NCI-H1930 (cell line): ENCODE measurements at places on chromosomes 7 and 10.
A peak's percentile ranks its signal among the peaks of the same experiment; 100 is the strongest.

DNA sequence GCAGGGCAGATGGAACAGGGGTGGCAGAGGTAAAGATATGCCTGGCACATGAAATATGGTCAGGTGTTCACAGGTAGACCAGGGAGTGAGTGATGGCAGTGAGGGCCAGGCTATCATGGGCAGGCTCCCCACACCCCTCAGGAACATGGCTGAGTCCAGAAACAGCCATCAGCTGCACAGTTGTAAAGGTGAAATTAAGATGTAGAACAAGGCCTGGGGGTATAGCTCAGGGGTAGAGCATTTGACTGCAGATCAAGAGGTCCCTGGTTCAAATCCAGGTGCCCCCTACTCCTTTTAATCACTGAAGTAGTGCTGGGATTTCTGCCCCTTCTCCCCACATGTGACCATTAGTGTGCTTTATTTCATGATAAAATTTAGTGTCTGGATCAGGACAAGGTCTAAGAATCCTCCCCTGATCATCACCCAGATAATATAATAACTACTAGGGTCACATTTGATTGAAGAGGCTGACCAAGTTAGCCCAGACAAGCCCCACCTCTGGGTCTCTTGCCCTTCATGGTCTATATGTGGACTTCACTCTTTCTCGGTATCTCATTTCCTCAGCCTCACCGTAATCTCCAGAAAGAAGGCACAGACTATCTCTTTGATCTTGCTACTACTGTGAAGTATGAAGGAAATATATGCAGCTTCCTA is 69.0 kb downstream of the ZNF783 start:
- no peak for DNase-seq

DNA sequence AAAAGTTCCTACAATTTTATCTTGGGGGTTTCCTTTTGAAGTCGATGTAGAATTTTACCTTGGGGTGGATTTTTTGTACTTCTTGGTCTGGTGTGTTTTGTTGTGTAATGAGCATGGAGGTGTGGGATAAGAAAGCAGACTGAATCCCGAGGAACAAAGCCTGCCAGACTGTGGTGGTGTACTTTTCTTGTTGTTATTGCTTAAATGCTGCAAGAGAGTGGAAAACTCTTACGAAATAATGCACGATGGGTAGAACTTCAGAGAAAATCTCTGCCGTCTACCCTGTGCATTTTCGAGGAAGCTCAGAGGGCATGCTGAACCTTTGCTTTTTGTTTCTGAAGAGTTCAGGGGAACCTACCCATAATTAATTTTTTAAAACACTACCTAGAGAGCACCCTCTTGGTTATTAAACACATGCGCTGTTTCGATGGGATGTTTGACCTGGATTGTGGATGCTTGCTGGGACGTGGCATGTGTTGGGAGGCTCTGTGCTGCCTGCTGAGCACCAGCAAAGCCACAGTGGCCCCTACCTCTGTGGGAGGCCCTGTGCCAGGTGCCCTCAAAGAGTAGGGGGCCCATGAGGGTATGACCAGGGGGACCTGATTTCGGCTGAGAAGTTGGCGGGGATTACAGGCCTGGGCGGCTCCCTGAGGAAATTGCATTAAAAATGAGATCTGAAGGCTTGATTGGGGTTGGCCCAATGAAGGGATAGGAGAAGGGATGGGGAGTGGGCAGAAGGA is 94.1 kb downstream of the TCF7L2 start:
- no peak for DNase-seq

DNA sequence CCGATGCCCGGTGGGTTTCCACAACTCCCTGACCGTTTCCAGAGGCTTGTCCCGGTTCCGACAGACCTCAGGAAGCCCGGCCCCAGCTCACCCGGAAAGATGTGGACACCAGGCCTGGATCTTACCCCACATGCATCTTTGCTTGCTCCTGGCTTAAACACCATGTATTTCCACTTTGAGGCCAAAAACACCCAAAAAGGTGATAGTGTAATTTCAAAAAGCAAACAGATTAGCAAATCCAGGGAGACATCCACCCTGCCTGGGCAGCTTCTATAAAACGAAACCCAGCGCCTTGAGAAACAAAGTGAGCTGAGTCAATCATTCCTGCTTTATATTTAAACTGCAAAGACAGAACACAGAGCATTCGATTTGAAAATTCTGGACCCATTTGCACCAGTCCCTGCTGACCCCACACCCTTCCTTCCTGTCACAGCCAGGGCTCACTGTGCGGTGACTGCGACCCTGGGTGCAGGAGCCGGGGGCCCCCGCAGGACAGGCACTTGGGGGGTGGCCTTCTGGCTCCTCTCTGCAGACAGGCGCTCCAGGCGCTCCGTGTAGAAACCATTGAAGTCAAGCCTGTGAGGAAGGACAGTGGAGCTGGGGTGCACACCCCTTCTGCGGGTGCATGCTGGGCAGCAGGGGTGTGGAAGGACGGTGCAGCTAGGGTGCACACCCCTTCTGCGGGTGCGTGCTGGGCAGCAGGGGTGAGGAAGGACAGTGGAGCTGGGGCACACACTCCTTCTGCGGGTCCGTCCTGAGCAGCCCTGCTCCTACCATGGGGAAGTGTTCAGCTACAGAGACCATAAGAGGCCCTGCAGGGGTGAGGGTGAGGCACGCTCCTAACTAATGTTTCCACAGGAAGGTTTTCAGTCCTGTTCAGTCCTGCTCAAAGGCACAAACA is 2.9 kb upstream of the ADAM8 start:
- DNase-seq, result no peak

DNA sequence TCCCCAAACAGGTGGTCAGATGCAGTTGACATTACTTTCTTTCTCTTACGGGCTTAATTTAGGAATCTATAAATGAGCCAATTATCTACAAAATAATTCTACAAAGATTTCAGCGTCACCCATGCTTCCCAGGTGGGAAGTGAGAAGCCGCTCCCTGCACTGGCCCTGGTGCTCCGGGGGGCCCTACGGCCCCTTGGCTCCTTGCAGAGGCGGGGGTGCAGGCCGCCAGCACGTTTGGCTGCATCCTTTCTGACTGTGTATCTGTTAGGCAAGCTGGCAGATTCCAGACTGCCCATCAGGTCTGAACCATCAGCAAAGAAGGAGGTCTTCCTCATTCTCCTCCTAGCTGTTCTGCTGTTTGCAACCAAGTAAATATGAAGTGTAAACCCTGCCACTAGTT is 16.3 kb downstream of the VWC2 start:
- DNase-seq, result no peak

GRCh38 chr7:93941945-93942344 is 20.4 kb downstream of the GNG11 start:
- DNase-seq, result no peak

GRCh38 chr7:51545131-51545530 is 228.5 kb upstream of the COBL start:
- no peak for DNase-seq

GRCh38 chr7:139044813-139045794 is 9.3 kb upstream of the ZC3HAV1L start:
- no peak for DNase-seq

- DNase-seq, result no peak
Observed at GRCh38 chr10:122132882-122133565, 138.1 kb upstream of the BTBD16 start.

DNA sequence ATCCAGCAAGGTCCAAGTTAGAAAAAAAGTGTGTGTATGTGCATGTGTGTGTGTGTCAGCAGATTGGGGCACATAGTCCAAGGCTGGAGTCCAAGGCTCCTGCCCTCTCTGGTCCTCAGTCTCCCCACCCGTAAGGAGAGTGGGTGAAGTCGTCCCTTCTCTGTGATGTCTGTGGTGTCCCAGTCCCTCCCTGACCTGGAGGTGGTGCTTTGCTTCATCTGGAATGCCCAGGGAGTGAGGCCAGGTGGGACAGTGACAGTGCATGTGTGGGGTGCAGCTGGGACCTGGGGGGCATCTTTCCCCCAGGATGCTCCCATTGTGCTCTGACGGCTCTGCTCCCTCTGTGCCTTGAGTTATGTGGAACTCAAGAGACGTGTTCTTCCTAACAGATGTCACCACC is 18.0 kb downstream of the AQP1 start:
- DNase-seq, result no peak

DNA sequence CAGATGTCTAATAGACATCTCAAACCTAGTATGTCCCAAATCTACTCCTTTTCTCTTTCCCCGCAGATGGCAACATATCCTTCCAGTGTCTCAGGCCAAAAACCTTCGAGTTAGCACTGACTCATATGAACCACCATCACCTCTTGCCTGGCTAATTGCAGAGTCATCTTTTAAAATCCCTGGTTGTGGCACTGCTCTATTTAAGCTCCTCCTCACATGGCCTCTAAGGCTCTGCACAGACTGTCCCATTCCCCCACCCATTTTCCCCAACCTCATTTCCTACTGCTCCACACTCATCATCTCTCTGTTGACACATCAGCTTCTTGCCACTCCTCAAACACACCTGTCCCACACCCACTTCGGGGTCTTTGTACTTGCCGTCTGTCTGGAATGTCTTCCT is 16.8 kb upstream of the HBP1 start:
- no peak for DNase-seq

- no peak for DNase-seq
Observed at GRCh38 chr7:41538810-41539724, 163.8 kb downstream of the INHBA start.

DNA sequence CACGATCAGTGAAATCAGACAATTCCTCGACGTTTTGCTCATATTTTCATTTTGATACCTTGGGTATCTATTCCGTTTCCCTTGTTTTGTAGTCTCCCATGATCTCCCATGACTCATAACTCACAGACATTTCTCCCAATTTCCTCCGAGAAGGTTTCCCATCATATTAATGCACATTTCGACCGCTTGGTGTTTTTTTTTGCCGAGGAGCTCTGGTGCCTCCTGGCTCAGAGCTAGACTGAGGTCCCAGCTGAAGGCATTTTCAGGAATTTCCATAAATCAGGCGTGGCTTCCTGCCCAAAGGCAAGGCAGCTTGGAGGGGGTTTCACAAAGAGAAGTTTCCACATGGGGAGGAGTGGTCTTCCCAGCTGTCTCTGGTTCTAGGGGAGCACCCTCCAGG is 148.2 kb upstream of the TNS3 start:
- DNase-seq, result no peak

DNA sequence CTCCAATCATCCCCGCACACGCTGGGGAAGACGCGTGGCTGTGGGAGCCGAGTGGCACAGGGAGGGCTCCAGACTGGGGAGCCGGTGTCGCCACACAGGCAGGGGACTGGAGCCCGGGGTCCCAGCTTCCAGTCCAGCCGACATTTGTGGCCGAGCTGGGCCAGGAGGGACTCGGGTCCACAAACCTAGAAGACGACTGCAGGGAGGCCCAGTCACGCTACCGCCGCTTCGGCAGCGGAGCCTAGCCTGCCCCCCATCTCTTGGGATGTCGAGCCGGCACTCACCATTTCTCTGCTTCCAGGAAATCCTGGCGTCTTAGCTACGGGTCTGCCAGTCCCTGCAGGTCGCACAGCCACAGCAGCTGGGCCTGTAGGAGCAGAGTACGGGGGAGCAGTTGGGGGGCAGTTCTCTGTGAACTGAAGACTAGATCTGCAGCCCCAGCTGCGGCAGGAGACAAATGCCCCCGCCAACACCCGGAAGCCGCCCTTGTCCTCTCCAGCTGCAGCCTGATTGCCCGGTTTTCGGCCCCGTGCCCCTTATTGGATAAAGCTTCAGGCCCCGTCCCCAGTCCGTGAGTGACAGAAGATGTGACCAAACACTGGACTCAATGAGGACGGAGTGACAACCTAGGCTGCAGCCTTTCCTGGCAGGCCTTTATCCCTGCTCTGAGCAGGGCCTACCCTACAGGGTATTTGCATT is 270.7 kb downstream of the ZNF33B start:
- peak; percentile 9 for DNase-seq

DNA sequence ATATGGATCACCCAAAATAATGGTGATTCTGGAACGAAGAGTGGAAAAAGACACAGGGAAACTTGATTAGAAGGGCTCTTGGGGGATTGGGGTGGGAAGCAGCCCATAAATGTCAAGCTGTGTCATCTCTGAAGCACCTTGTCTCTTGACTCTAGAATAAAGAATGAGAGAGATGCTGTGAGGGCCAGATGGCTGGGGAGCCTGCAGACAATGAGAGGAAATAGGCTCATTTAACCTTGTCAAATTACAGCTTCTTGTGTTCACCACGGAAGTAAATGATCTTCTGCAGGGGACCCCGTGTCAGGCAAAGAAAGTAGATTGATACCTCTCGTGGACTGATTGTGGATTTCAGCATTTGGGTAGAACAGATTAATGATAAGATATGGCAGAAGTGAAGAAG is 159.3 kb downstream of the ST7 start:
- no peak for DNase-seq

GRCh38 chr7:82676777-82677463 is 233.3 kb upstream of the CACNA2D1 start:
- no peak for DNase-seq

- peak; percentile 21 for DNase-seq
Observed at GRCh38 chr10:34638406-34639054, 176.6 kb downstream of the PARD3 start.

- no peak for DNase-seq
Observed at GRCh38 chr7:10312942-10313341, 660.7 kb upstream of the PHF14 start.

DNA sequence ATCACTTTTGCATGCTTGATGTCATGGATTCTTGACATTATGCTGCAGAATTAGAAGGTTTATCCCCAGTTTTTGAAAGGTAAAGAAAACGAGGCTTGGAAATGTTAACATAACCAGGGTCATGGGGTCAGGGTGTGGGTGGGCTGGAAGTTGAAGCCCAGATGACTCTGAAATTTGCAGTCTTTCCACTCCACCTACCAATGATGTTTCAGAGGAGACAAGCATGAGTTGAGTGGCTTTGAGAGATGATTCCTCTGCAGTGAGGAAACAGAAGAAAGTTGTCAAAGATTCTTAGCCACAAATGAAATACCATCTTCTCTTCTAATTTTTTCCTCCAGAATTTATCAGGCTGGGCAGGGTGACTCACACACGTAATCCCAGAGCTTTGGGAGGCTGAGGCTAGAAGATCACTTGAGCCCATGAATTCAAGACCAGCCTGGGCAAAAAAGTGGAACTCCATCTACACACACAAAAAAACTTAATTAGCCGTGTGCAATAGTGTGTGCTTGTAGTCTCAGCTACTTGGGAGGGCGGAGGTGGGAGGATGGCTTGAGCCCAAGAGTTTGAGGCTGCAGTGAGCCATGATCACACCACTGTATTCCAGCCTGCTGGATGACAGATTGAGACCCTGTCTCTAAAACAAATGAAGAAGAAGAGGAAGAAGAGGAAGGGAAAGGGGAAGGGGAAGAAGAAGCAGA is 239.1 kb upstream of the AUTS2 start:
- DNase-seq, result no peak

DNA sequence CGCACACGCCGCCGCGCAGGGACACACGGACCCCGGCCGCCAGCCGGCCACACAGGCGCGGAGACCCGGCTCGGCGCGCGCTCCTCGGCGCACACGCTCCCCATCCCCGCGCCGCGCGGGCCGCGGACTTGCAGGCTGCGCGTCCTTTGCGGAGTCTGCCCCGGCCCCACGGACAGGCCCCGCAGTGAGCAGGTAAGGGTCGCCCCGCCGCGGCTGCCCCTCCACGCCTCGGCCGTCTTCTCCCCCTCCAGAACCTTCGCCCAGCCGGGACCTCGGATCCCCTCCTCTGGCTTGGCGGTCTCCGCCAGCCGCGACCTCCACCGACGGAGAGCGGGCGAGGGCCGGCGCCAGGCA is 356 bp downstream of the ADCYAP1R1 start:
- DNase-seq, result no peak
